ENCODE measurements at places on chromosomes 2 and 18.

DNA sequence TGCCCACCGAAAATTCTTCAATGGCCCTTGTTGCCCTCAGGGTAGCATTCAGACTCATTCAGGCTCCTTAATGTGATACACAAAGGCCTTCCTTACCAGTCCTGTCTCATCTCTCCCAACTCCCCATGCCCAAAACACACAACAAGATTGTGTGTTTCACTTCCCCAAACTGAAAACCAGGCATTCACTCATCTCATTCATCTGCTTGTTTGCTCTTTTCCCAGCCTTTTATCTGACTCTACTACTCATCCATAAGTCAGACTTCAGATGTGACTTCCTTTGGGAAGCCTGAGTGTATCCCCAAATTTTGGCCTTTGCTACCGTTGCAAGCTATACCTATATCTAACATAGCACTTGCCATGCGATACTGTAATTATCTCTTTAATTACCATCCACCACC, 9.7 kb upstream of the SLC39A10 start:
- DNase-seq = no peak

DNA sequence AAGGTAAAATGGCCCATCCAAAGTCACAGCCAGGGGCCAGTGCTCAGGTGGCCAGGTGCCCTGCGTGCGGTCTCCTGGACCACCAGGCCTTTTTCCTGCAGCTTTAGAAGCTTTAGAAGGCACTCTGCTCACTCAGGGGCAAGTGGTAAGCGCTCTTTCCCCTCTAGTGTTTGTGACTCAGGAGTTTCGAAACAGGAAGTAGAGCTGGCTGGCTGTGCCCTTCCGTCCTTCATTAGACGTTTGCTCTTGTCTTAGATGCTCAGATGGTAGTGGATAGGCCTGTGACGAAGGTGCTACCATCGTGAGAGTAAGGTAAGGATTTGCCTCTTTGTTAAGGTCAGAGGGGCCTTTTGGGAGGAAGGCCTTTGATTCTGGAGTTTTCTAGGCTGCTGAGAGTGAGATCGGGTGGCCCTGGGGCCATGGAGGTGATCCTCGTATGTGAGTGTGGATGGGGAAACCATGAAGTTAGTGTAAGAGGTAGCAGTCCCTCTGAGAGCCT, at the start of gene CASP8:
CASP8 (plus strand) TSS at position 235 of the 499 bp plus-strand sequence. CDS start 5,951 bp downstream, outside the sequence.
- DNase-seq = no peak

- DNase-seq = no peak
Measured at GRCh38 chr2:99571533-99571932, 81.7 kb upstream of the REV1 start.

GRCh38 chr2:241797441-241798080, 11.4 kb upstream of the NEU4 start:
- DNase-seq = peak; percentile 3

DNA sequence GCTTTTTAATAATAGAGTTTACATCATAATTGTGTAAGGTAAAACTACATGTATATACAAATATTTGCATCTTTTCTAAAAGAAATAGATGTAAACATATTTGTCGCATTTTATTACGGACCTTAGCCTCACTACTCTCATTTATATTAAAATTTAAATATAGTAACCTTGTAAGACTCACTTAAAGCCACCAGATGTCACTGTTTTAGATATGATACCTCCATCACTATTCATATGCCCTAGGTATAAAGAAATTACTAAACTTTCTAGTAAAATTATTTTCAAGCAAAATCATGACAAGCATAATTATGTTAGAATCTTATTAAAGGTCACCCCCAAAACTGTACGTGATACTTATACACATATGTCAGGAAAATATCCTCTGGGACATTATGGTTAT, 674.3 kb upstream of the REG3G start:
- DNase-seq = no peak

GRCh38 chr2:42025151-42025582, 22.7 kb upstream of the PKDCC start:
- no peak for DNase-seq

DNA sequence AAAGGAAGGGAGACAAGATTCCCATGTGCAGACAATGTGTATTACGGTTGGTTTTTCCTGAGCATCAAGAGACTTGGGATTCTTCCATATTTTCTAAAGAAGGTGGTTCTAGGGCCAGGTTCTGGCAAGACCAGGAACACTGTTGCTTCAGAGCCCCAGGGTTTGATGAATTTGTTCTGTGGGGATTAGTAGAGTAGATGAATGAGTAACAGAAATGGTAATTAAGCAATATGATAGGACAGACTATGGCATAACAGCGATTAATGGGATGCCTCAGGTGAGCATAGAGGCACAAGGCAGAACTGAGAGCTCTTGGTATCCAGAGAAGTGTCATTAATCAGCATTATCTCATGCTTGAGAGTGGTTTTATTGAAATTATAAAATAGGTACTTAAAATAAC, 82.8 kb upstream of the PNPT1 start:
- no peak for DNase-seq

DNA sequence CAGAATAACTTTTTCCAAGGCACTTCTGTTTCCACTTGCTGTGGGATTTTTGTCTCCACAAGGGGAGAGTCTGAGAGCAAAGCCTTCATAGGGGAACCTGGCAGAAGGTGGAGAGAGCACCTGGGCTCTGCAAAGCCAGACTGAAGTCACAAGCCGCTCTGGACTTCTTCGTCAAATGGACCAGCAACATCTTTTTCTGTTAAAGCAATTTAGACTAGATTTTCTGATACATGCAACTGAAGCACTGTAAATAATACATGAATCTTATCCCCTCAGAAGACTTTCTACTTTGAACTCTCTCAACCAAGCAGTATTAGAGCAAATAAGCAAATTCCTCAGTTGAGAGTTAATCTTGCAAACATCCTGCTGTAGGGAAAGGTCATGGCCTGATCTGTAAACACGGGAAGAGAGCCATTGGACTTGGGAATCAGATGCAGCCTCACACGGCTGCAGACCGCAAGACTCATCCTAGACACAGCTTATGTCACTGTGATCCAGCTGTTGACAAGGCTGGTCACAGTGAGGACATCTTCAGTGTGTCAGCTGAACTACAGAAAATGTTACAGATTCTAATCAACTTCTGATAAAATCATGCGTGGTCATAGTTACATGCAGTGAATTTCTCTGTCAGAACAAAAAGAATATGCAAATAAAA, 3.2 kb downstream of the SH3YL1 start:
- no peak for DNase-seq

GRCh38 chr2:153156743-153157142, 321.8 kb downstream of the RPRM start:
- DNase-seq = no peak

DNA sequence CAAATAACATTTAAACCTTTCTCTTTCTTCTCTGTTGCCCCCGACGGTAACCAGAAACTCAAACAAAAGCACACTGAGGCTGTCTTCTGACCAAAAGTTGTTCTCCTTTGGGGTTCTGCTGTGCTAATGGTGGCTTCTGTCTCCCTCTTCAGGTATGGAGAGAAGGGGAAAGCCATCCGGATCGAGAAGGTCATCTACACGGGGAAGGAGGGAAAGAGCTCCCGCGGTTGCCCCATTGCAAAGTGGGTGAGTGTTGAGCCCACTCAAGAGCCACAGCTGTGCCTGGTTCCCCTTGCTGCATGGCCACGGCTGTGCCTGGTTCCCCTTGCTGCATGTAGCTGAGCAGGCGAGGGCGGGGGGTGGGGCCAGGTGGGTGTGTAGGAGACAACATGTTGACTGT, 67.4 kb downstream of the BOLA3 start:
- no peak for DNase-seq

GRCh38 chr18:38502539-38502938, 936.9 kb upstream of the CELF4 start:
- DNase-seq = no peak

Measured in GM12892 (cell line).